ENCODE measurements at places on chromosomes 16 and 17.

DNA sequence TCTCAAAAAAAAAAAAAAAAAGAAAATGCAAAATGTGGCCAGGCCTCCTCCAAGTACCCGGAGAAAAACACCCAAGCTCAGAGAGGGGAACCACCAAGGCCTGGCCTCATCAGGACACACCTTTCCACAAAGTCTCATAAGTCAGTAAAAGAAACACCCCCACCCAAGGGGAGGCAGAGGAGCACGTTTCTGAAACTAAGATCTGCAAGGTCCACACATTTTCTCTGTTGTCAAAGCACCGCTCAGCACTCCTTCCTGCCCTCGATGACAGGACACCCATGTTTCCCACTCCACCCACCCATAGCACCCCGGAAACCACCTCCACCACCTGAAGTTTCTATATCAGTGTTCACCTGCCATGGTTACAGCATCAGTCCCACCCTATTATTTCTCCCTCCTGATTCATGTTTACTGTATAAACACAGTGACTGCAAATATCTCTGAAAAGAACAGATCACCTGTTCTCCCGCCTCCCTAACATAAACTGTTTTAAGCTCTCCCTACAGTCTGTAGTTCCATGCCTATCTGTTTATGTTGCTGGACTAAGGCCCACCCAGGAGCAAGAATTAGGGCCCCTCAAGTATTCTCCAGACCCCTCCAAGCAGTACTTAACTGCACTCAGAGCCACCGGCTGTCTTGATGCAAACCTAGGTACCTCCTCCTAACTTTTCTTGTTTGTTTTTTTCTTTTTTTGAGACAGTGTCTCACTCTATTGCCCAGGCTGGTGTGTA is 2.0 kb downstream of the CORO7 start:
- no peaks in the 10 kb centered on the region for H3K27me3 ChIP-seq
- peaks cover 46% of the 10 kb centered on the region for H3K4me1 ChIP-seq
- no peak for DNase-seq
- no peak overlapping the region for H3K27ac ChIP-seq
- no peak overlapping the region for H3K4me3 ChIP-seq
- no peaks in the 10 kb centered on the region for H3K36me3 ChIP-seq

DNA sequence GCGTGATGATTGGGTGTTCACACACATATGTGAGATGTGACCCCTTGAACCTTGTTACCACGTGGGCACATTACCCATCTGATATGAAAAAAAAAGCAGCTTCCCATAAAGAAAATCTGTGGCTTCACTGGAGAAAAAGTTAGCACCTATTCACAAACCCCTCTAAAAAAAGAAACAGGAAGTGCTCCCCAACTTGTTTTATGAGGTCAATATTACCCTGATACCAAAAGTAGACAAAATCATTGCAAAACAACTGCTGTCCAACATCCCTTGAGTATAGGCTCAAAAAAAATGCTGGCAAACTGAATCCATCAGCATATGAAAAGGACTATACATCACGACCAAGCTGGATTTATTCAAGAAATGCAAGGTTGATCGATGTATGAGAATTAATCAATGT is 99.7 kb upstream of the RBL2 start:
- H3K36me3 ChIP-seq, result no peaks in the 10 kb centered on the region
- H3K27me3 ChIP-seq, result no peaks in the 10 kb centered on the region
- no peak overlapping the region for H3K27ac ChIP-seq
- no peak for DNase-seq
- H3K4me1 ChIP-seq, result no peaks in the 10 kb centered on the region
- H3K4me3 ChIP-seq, result no peak overlapping the region

GRCh38 chr17:1256699-1257098 is 13.5 kb upstream of the BHLHA9 start:
- no peak overlapping the region for H3K27ac ChIP-seq
- DNase-seq, result no peak
- H3K36me3 ChIP-seq, result no peaks in the 10 kb centered on the region
- H3K4me1 ChIP-seq, result no peaks in the 10 kb centered on the region
- no peak overlapping the region for H3K4me3 ChIP-seq
- no peaks in the 10 kb centered on the region for H3K27me3 ChIP-seq

DNA sequence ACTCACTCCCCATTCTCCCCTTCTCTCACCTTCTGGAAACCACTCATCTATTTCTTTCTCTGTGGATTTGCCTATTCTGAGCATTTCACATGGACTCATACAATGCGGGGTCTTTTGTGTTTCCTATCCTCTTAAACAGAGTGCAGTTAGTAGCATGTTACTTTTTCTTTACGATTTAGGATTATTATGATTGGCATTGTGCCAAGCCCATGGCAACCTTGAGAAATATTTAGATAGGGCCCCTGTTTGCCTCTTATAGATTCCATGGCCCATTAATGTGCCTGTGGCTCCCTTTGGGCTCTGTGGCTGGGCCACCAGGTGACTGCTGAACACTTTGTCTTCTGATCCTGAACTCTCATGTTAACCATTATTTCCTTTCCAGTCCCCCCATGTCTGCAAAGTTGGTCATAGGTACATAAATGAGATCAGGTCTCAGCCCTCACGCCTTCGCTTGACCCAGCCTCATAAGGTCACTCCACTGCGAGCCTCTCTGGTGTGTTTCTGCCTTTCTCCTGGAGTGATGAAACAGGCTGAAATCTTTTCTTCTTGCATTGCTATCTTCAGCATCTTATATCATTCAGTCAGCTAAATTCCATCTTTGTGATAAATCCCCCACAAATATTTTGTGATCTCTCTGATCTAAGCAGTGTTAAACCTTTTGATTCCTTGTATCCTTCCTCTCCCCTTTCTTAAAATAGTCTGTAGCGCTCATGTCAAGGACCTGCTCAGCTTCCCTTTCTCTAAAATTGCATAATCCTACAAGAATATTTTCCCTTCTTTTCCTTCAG is 44.0 kb downstream of the MYH3 start:
- H3K4me3 ChIP-seq, result no peak overlapping the region
- no peaks in the 10 kb centered on the region for H3K27me3 ChIP-seq
- no peak overlapping the region for H3K27ac ChIP-seq
- no peak for DNase-seq
- H3K4me1 ChIP-seq, result no peaks in the 10 kb centered on the region

DNA sequence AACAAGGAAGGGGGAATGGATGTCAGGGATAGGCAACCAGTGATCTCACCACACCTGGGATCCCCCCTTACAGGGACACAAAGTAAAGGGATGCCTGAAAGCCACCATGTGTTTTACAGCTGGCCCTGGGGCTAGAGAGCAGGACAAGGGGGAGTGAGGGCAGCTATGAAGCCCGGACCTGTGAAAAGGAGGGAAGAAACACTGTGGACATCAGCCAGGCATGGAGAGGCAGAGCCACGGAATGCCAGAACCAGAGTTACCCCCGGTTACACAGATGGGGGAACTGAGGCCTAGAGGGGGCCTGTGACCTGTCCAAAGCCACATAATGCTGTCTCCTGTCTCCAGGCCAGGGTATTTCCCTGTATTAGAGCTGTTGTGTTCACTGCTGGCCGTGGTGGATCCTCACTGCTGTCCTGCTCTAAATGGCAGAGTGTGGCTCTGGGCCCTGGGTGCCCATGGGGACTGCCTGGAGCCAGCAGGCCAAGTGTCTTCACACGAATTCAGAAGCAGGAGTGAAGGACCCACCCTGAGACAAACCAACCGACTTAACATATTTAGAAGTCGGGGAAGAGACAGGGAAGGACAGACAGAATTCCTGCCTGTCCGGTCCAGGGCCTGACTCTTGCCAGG is 29.7 kb upstream of the ITGA3 start:
- no peak overlapping the region for H3K4me3 ChIP-seq
- no peaks in the 10 kb centered on the region for H3K27me3 ChIP-seq
- no peak overlapping the region for H3K27ac ChIP-seq
- no peaks in the 10 kb centered on the region for H3K36me3 ChIP-seq
- H3K4me1 ChIP-seq, result peaks cover 23% of the 10 kb centered on the region
- DNase-seq, result peak; percentile 34

Measured in right atrium auricular region (tissue), 2 donors.